Foreskin keratinocyte (primary cell): ENCODE measurements at places on chromosomes 6 and 20. TPM values are rescaled to one million over a fixed set of nuclear protein-coding genes. Genes with fewer than 3 reads are reported as not detected.

Gene COL9A3
- 10.1 and 10.8 TPM in 2 replicates for total RNA-seq

Gene KIF13A
- 84.2 and 89.1 TPM in 2 replicates for total RNA-seq

Gene OCSTAMP
- not detected in 2 replicates for total RNA-seq

Gene BNIP5
- not detected in 2 replicates for total RNA-seq
